ENCODE measurements at places on chromosomes 3 and 15. TPM values are rescaled to one million over a fixed set of nuclear protein-coding genes. Genes with fewer than 3 reads are reported as not detected.

The ASB14 gene
- not detected for total RNA-seq

GRCh38 chr15:48340111-48340510, 8.9 kb downstream of the DUT start:
- peaks cover 28% of the 10 kb centered on the region for H3K36me3 ChIP-seq
- H3K4me1 ChIP-seq = peaks cover 20% of the 10 kb centered on the region
- no peak overlapping the region for H3K27ac ChIP-seq
- no peaks in the 10 kb centered on the region for H3K27me3 ChIP-seq

DNA sequence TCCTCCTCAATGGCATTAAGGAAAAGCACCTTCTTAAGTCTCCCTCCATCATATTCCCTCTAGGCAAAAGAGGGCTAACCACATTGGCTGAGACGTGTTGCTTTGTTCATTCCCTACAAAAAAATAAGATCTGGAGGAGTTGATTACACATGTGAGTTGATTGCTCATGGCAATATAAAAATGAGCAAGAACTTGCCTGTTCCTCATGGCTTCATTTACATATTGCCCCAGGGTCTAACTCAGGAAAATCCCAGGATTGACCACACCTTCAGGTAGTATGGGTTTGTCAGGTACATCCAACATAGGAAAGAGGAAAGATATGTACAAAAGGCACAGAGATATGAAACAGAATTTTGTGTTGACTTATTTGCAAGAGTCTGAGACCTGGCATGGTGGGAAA, 35.5 kb downstream of the NFKBIZ start:
- no peak overlapping the region for H3K27ac ChIP-seq
- H3K4me3 ChIP-seq = no peak overlapping the region

- no peak overlapping the region for H3K27ac ChIP-seq
- H3K4me1 ChIP-seq = peaks cover 17% of the 10 kb centered on the region
- DNase-seq = no peak
- H3K4me3 ChIP-seq = no peak overlapping the region
Observed at GRCh38 chr15:64522226-64522823, 61.9 kb downstream of the ZNF609 start.

DNA sequence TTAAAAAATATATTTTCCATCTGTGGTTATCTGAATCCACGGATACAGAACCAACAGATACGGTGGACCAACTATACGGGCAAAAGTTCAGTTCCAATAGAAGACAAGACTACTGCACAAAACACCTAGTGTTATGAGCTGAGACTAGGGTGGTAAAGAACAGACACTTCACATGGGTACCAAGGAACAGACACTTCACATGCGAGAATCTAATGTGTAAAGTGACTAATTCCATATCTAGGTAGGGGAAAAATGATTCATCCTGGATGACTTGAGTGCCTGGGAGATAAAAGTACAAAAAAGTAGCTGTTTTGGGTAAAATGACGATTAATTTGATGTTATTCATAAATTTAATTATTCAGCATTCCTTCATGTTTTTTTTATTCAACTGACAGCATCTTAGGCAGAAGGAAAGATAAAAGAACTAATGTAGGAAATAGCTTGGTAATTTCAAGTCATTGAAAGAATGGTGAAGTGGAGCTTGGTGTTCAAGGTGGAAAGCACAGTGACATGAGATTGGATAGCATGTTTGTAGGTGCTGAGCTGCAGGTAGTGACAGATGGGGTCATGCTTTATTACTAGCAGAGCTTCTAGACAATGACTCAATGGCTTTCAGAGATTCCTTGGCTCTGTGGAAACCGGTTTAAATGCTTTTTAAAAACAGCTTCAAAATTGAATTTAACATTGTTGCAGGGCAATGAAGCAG, 5.2 kb downstream of the CD200 start:
- H3K4me1 ChIP-seq = peaks cover 33% of the 10 kb centered on the region
- H3K36me3 ChIP-seq = peaks cover 7% of the 10 kb centered on the region
- no peaks in the 10 kb centered on the region for H3K27me3 ChIP-seq
- no peak overlapping the region for H3K4me3 ChIP-seq
- DNase-seq = no peak

GRCh38 chr15:77201665-77202064, 130.8 kb upstream of the TSPAN3 start:
- no peak overlapping the region for H3K4me3 ChIP-seq
- no peak overlapping the region for H3K27ac ChIP-seq
- H3K4me1 ChIP-seq = no peaks in the 10 kb centered on the region
- DNase-seq = no peak

DNA sequence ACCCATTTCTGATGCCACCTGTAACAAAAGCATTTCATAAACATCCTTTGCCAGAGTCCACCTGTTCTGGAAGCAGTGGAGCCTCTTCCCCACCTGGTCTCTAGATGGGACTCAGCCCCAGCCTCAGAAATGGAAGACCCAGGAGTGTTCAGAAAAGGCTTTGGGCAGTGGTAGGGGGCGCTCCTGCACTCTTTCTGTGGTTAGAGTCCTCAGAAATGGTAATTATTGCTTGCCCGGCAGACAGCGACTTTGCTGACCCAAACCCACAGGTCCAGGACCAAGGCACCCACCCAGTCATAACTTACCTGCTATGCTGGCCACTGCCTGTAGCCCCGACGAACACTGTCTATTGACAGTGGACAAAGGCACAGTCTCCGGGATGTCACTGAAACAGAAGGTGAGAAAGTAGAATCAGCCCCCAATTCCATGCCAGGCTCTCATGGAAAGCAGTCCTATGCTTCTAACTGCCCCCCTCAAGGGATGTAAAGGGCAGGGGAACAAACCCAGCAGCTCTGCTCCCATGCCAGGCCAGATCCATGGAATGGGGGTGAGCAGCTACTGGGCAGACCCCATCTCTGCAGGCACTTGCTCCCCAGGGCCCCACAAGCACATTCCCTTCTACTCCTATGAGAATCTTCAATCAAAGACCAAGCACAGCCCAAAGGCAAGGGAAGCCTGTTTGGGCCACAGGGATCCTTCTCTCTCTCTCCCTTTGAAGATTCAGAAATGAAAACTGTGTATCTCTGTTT, 5.1 kb downstream of the ACAA1 start:
- H3K4me1 ChIP-seq = peaks cover 34% of the 10 kb centered on the region
- no peak overlapping the region for H3K27ac ChIP-seq
- no peaks in the 10 kb centered on the region for H3K27me3 ChIP-seq
- H3K4me3 ChIP-seq = no peak overlapping the region
- DNase-seq = peak; percentile 16

DNA sequence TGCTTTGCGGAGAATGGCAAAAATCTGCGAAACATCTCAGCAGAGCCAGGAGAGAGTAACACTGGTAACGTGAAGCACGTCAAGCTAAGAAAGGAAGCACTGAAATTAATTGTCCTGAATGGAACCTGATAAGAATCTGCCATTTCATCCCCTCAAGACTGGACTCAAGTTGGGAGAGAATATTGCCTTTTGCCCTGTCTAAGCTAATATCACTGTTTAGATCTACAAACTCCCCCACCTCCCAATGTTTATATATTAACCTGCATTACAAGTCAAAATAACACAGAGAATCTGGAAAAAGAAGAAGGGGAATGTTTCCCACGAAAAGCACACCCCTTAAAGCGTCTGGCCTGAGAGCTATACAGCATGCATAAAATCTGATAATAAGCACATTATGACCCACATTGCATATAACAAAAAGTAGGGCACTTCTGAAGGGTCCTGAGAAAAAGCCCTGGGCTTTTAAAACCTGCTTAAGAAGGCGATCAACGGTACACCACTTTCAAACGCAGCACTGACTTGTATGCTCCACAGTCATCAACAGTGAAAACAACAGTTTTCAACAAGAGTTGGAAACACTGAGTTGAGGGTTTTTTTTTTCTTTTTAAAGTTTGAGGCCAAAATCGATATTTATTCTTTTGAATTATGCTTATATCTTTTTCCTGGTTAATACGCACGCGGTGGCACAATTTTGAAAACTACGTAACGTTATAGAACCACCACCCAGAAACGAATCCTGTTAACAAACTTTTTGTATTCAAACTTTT, 1.4 kb upstream of the KAT2B start:
- no peaks in the 10 kb centered on the region for H3K27me3 ChIP-seq
- H3K27ac ChIP-seq = peak overlapping the region; percentile 98
- peak overlapping the region; percentile 93 for H3K4me3 ChIP-seq
- H3K36me3 ChIP-seq = peaks cover 8% of the 10 kb centered on the region
